Endodermal cell (in vitro differentiated cells): ENCODE measurements at places on chromosomes 2 and 18.

GRCh38 chr2:68295516-68295915 is 24.2 kb downstream of the CNRIP1 start:
- no peak for DNase-seq

DNA sequence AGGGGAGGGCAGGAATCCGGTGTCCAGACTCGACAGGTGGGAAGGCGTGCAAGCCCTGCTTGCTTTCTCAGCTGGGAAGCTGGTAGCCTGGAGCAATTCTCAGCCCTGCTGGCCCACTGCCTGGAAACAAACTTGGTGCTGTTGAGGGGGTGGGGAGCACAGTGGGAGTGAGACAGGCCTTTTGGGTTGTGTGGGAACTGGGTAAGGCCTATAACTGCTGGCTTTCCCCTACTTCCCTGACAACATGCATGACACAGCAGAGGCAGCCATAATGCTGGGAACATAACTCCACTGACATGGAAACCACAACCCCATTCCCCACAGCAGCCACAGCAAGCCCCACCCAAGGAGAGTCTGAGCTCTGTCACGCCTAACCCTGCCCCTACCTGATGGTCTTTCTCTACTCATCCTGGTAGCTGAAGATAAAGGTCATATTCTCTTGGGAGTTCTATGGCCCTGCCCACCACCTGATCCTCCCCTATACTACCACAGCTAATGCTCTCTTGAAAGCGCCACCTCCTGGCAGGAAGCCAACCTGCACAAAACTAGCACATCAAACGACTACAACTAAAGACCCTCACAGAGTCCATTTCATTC is 122.9 kb upstream of the ACVR1C start:
- DNase-seq, result peak; percentile 85

- DNase-seq, result no peak
These were observed 184.4 kb upstream of the DOK6 start for GRCh38 chr18:69216321-69216720.

- DNase-seq, result no peak
These were observed 263.7 kb upstream of the SPOPL start for GRCh38 chr2:138237667-138238384.

DNA sequence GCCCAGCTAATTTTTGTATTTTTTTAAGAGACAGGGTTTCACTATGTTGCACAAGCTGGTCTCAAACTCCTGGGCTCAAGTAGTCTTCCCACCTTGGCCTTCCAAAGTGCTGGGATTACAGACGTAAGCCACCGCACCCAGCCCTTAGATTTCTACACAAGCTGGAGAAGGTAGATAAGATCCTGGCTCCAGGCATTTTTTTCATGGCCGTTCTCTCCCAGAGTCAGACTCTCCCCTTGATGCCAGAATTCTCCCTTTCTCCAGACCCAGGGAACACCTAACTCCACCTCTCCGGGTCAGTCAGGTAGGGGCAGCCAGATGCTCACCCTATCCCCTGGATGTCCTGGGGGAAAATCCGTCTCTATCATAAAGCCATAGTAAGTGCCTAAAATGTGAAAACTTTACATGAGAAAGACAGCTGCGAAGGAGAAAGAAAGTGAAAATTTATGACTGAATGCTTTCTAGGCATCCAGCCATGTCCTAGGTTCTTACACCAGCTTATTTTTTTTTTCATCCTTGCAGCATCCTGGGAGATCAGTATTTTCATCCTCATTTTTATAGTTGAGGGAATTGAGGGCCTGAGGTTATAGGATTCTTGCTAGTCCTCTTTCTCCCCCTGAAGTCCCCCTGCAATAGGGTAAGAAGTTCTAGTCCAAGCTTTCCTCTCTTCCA is 16.3 kb downstream of the SIX3 start:
- DNase-seq, result no peak

- DNase-seq, result peak; percentile 61
These were observed 66.5 kb downstream of the ABI2 start for GRCh38 chr2:203394519-203395227.

GRCh38 chr2:215354771-215355695 is 43.2 kb downstream of the ATIC start:
- DNase-seq, result no peak

DNA sequence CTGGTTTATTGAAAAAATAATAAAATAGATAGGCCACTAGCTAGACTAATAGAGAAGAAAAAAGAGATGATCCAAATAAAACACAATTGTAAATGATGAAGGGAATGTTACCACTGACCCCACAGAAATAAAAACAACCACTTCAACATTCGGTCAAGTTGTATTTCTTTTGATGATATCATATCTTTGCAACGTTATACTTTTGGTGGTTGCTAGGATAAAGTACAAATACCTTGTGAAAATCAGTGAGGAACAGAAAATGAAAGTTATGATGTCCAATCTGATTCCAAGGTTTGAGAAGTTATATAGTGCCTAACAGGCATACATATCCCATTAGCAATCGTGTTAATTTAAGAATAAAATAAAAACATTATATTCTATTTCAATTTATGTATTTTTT is 6.6 kb upstream of the ASNSD1 start:
- no peak for DNase-seq

DNA sequence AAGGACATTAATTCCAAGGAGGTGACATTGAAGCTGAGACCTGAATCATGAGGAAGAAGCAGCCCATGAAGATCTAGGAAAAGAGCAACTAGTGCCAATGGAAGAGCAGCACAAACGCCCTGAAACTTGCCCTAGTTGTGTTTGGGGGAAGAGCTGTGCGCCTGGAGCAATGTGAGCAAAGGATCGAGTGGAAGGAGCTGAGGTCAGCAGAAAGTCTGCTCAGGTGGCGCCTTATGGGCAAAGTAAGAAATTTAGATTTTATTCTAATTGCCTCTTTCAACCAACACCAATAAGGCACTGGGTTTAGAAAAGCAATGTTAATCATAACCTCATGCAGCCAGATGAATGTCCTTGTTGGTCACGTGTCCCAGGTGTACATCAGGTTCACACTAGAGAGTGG is 226.0 kb upstream of the THSD7B start:
- DNase-seq, result no peak

DNA sequence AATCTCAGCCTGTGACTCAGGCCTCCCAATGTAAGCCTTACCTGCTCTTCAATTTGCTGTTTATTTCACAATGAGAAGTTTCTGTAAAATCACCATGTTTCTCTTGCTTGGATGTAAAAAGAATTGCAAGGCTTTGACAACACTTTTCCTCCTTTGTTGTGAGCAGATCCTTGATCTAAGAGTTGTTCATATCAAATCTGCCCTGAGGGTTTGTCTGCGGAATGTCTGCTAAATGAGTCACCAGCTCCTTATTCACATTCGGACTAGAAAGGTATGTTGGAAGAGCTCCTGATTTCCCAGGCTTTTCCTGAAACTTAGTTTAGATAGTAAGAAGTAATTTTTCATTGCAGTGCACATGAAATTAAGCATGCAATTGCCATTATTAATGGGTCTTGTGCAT is 268.2 kb upstream of the TCF4 start:
- DNase-seq, result peak; percentile 59
